ENCODE measurements at places on chromosomes 1 and 21. TPM values are rescaled to one million over a fixed set of nuclear protein-coding genes. Genes with fewer than 3 reads are reported as not detected.

The GCSAML gene
- total RNA-seq: 0.52 TPM

The UMODL1 gene
- not detected for total RNA-seq

The FMN2 gene
- 2.1 TPM for total RNA-seq

The KCNA2 gene
- total RNA-seq: 0.52 TPM

The ADORA3 gene
- 0.52 TPM for total RNA-seq

The GBP6 gene
- total RNA-seq: not detected

The TFAP2E gene
- 0.52 TPM for total RNA-seq

The TLR5 gene
- total RNA-seq: 3.1 TPM

The HES5 gene
- 1.6 TPM for total RNA-seq

Measured in skeletal muscle tissue (tissue), 5 donors.